ENCODE measurements at places on chromosomes 5 and 9.

DNA sequence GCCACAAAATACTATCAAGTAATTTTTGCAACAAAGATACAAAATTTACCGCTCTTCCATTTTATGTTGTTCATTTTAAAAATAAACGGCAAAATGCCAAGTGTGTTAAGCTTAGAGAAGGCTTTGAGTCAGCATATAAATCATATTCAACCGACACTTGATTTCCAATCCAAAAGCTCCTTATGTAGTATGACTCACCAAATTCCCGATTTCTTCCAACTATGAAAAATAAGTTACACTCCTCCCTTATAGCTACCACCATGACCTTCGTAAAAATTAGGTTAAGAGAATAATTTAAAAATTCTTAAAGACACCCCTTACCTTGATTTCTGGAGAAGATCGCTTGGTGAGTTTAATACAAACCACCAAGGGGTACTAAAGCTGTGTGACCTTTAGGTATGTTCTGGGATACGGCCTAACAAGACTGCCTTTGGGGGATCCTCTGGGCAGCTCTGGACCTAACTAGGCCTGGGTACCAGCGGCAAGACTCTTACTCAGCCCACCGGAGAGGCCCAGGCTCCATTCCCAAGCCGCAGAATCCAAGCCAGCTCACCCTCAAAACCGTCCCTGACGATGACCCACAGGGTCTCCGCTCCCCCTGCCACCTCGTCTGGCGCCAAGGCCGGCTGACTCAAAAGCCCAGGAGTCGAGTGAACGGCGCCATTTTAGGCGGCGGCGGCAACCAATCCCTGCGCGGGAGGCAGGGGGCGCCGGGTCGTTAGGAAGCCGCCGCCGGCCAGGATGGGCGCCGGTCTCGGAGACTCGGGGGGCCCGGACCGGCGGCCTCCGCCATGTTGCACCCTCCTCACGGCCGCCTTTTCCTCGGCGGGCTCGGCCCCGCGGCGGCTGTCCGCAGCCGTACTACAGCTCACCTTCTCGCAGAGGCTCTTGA lies 739 bp downstream of the PPP2CA start:
- peak; percentile 72 for DNase-seq

GRCh38 chr9:80378669-80379293 lies 807.0 kb downstream of the TLE4 start:
- DNase-seq, result no peak

GRCh38 chr5:142644640-142645361 lies 41.1 kb downstream of the FGF1 start:
- DNase-seq, result no peak

- no peak for DNase-seq
These were observed 35.4 kb downstream of the ACTL7A start for GRCh38 chr9:108897324-108898096.

DNA sequence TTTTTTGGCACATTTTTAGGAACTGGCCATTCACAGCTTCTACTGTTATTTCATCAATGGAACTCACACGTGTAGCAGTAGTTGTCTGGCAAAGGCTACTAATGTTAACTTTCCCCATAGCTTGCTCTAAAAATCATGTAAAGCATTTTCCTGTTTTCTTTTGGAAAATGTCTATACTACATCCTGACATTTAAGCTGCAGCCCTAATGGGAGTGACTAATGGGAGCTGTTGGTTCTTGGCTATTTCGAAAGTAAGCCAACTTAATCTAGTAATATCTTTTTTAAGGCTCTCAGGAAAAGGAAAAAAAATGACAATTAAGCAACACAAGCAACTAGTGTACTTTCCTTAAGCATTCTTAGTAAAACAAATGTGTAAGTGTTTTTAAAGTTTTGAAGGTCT lies 169.2 kb downstream of the SLC12A2 start:
- DNase-seq, result no peak

GRCh38 chr5:93601802-93602155 lies 18.8 kb downstream of the NR2F1 start:
- no peak for DNase-seq

DNA sequence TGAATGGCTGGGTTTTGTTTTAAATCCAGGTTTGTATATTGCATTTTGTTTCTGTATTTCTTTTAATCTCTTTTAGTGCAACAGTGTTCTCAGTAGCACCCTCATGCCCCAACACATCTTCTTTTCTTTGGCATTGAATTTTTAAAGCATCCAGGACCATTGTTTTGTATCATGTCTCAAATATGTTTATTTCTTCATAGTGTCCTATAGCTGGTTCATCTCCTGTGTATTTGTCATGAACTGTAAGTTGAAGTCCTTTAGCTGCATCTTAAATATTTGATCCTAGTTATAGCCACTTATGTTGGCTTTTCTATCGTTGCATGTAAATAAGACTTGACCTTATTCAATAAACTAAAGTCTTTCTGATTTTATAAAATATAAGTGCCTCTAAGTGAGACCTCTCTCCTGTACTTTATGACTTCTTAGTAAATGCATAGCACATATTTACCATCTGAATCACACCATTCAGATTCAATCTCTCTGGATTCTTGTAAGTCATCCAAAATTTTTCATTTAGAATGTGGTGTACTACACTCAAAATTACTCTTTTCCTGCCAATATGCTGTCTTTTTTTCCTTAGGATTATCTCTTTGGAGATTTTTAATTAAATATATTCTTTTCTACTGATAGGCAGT lies 21.0 kb upstream of the ERCC6L2 start:
- no peak for DNase-seq

DNA sequence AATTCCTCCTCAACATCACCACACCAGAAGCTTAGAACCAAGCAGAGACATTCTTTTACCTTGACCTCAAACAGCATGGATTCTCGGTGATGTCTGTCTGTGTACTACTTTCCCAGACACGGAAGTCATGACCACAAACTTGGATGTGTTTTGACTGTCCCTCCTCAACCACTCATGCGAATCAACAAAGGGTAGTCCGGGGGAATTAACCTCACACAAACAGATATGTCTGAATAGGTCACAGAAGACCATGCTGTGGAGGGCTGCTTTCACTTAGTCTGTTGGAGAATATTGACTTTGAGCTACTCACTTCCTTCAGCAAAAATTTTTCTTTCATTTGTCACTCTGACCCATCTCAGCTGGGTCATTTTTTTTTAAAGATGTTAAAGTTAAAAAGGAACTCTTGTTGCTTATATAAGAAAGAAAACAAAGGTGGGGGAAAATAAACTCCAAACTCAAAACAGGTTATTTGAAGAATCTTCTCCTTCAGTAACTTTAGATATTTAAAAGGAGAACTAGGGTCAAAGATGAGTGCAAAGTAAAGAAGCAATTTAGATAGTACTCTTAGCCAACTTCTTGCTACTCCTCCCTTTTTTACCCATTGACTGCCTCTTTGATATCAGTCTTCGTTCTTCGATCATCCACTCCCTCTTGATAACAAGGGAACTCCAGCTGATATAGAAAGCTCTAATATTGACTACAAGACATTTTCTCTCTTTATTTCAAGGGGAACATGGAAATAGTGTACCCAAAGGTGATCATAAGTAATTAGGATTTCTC lies 343.4 kb upstream of the CDH6 start:
- DNase-seq, result no peak

DNA sequence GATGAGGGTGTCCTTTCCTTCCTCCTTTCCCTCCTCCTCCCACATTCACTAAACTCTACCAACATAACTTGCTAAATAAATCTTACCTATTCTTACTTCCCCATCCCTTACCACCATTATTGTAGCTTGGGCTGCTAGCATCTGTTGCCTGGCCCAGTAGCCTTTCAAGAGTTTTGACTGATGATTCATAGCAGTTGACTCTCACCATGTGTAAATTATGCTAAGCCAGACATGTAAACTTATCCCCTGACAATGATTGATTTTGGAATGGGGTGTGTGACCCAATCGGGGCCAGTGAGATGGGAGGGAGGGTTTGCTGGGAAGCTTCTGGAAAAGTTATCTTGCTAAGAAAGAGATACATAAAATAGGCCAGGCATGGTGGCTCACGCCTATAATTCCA lies 161.8 kb upstream of the SPRY4 start:
- DNase-seq, result no peak

DNA sequence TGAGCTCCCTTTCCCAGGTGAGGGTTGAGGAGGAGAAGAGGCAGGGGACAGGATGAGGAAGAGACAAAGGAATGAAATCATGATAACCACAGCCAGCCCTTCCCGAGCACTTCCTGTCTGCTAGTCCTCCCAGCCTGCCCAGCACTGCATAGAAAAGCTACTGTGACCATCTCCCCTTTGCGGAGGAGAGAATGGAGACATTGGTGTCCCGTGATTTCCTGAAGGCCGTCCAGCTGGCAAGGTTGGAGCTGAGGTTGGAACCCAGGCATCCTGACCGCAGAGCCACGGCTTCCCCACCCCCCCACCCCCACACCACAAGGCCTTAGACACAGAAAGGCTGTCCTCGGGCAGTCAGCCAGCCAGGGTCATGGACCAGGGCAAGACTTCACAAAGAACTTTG lies 131.1 kb upstream of the ICE1 start:
- DNase-seq, result no peak

DNA sequence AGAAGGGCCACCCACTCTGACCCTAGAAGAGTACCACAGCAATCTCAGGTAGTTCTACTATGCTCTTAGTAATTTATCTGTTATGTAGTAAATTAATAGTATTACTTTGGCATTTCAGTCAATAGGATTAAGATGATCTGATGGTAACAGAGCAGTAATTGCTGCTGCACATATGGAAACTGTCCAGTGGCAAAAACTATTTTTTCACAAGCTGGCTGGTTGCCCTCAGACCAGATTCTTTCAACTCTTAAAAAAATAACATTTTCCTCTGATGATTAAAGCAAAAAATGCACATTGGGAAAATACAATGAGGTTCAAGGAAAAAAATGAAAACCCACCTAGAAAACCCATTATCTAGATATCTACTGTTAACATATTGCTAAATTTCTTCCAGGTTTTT lies 19.7 kb downstream of the GLRA1 start:
- no peak for DNase-seq

DNA sequence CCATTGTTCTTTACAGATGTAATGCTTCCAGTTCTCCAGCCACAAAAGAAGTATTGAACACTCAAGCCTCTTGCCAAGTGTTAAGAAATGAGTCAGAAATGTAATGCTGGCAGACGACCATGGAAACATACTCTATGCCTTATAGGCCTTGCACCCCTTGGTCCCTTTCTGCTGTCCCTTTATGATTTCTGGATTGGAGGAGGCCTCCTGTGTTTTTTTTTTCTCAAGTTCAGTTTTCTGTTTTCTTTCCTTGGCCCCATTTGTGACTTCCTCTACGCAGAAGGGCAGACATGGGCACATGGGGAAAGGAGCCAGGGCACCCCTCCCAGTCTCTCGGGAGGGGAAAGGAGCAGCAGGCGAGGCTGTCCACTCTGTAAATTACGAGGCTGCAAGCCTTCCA lies 53.4 kb downstream of the SNX18 start:
- DNase-seq, result no peak

GRCh38 chr5:80569961-80570786 lies at the start of gene ANKRD34B:
Gene ANKRD34B (minus strand): TSS chr5:80570280. CDS start chr5:80560019, 10,261 bp downstream.
- DNase-seq, result no peak

DNA sequence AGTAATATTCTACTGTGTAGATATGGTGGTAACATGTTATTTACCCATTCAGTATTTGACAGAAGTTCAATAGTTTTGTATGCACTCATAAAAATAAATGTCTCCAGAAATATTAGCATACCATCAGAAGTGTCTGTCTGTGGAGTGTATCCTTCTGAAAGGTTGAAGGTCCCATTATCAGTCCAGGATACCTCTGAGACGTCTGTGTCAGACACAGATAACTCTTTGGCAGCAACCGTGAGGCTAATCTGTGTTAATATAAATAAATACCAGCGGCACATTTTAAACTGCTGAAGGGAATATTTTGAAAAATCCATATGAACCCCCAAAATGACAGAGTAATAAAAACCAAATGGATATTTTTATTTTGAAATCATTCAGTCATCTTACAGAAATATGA lies 11.9 kb upstream of the ZNF622 start:
- DNase-seq, result no peak

DNA sequence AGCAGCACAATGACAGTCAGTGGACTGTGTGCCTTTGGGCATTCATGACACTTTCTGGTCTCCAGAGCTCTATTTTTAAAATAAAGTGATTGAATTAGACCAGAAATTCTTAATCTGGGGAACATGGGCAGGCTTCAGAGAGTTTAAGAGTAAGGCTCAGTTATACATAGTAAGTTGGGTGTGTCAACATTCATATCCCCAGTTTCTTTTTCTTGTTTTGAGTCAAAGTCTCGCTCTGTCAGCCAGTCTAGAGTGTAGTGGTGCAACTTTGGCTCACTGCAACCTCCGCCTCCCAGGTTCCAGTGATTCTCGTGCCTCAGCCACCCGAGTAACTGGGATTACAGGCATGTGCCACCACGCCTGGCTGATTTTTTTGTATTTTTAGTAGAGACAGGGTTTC lies 13.7 kb upstream of the KIF4B start:
- no peak for DNase-seq

DNA sequence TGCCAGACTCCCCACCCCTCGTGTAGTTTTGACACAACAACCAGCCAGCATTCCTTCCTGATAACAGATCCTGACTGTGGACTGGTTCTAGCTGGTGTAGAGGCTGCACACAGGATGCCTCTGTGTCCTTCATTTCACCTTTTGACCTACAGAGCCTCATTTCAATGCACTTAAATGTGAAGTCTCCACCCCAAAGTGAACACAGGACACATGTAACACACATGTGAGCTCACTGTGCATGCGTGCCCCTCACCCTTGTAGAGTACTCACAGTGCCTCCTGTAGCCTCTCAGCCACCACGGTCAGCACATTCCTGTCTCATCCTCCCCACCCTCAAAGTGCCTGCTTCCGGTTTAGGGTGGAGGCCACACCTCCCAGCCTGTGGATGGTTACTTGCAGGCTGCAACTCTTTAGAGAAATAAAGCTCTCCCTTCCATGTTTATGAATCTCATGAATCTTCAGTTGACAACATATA lies 11.6 kb upstream of the NKD2 start:
- DNase-seq, result no peak

- DNase-seq, result no peak
These were observed 94.6 kb downstream of the RAPGEF1 start for GRCh38 chr9:131645078-131645776.

DNA sequence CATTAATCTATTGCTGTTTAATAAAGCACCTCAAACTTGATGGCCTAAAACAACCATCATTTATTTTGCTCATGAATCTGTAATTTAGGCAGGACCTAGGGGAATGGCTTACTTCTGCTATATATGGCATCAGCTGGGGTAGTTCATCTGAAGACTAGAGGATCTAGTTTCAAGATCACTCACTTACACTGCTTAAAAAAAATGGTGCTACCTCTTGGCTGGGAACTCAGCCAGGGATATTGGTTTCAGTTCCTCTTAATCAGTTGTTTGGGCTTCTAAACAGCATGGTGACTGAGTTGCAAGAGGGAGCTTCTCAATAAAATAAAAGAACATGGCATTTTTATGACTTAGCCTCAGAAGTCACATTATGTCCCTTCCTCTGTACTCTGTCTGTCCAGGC lies 142.0 kb downstream of the FAM114A2 start:
- DNase-seq, result no peak
